H9 (cell line): ENCODE measurements at places on chromosomes 6 and 20.

- DNase-seq, result no peak
- peaks cover 20% of the 10 kb centered on the region for H3K36me3 ChIP-seq
- H3K4me1 ChIP-seq, result no peaks in the 10 kb centered on the region
- no peak overlapping the region for H3K27ac ChIP-seq
Observed at GRCh38 chr6:35230950-35231349, 17.2 kb downstream of the SCUBE3 start.

- peak; percentile 74 for DNase-seq
- H3K27me3 ChIP-seq, result no peaks in the 10 kb centered on the region
- no peak overlapping the region for H3K4me3 ChIP-seq
- H3K4me1 ChIP-seq, result no peaks in the 10 kb centered on the region
- H3K36me3 ChIP-seq, result no peaks in the 10 kb centered on the region
- H3K27ac ChIP-seq, result no peak overlapping the region
Observed at GRCh38 chr6:53151676-53152075, 3.0 kb upstream of the GCM1 start.

DNA sequence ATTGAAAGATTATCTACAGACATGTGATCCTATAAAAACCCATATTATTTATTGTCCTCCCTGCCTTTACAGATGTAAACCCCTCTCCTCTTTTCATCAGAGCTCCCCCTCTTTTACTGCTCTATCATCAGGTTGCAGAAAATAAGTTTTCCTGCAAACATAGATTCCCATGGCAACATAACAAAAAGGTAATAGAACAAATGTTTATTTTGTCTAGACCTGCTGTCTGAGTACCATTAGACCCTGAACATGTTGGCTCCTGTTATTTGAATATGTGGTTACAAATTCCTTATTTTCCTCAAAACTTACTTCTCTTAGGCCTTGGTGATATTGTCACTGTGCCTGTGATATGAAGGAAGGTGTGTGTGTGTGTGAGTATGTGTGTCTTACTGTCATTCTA lies 11.5 kb downstream of the MAPK14 start:
- H3K27me3 ChIP-seq, result no peaks in the 10 kb centered on the region
- H3K36me3 ChIP-seq, result no peaks in the 10 kb centered on the region
- H3K27ac ChIP-seq, result no peak overlapping the region
- DNase-seq, result no peak

- H3K4me1 ChIP-seq, result no peaks in the 10 kb centered on the region
- H3K36me3 ChIP-seq, result peaks cover 3% of the 10 kb centered on the region
- H3K4me3 ChIP-seq, result no peak overlapping the region
- H3K27me3 ChIP-seq, result no peaks in the 10 kb centered on the region
- no peak overlapping the region for H3K27ac ChIP-seq
Observed at GRCh38 chr6:169859401-169859977, 108.1 kb downstream of the ERMARD start.

DNA sequence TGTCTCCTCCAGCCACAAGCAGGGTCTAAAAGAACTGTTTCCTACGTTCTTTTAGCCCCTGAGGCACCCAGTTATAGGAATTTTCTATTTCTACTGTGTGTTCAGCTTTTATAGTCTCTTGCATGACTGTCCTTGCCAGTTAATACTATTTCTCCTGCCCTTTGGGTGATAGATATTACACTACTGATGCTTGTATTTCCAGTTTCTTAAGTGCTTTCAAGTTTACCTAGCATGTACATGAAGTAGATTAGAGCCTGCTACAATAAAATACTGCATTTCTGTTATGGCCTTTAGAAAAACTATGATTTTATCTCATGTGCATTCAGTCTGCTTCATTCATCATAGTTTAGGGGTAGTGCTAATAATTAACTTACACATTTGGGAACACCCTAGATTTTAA lies 89.6 kb downstream of the FOXO3 start:
- DNase-seq, result no peak
- H3K27ac ChIP-seq, result no peak overlapping the region
- no peaks in the 10 kb centered on the region for H3K27me3 ChIP-seq
- no peaks in the 10 kb centered on the region; the same call in 1 of the 2 replicates for H3K4me1 ChIP-seq
- H3K36me3 ChIP-seq, result no peaks in the 10 kb centered on the region

GRCh38 chr6:134495203-134495889 lies 177.4 kb upstream of the SGK1 start:
- H3K27me3 ChIP-seq, result no peaks in the 10 kb centered on the region
- no peak overlapping the region for H3K27ac ChIP-seq
- H3K4me3 ChIP-seq, result no peak overlapping the region
- H3K36me3 ChIP-seq, result 0 out of 2 replicates have a peak, but pooled peaks cover 7% of the 10 kb centered on the region

DNA sequence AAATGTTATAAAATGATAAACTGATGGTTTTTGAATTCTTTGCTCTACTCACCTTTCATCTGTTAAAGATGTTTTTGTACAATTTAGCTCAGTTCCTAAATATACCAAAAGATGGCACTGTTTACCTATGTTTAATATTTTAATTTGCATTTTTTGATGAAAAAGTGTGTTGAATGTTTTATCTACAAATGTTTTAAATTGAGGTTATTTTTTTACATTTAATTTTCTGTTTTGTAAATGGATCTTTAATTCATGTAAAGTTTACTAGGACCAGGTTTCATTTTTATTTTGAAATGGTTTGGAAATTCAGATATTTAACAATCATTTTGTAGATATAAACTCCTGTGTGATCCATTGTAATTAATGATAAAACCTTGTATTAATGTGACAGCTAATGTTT lies 30.0 kb downstream of the CDKAL1 start:
- H3K4me1 ChIP-seq, result peaks cover under 1% of the 10 kb centered on the region; the same call in 1 of the 2 replicates
- H3K4me3 ChIP-seq, result no peak overlapping the region
- H3K36me3 ChIP-seq, result peaks cover 1% of the 10 kb centered on the region; the same call in 1 of the 3 replicates
- DNase-seq, result no peak

GRCh38 chr6:27031302-27031701 lies 216.2 kb upstream of the PRSS16 start:
- H3K4me1 ChIP-seq, result no peaks in the 10 kb centered on the region; the same call in 1 of the 2 replicates
- no peak overlapping the region for H3K4me3 ChIP-seq
- no peak for DNase-seq
- H3K27ac ChIP-seq, result no peak overlapping the region
- H3K27me3 ChIP-seq, result no peaks in the 10 kb centered on the region

DNA sequence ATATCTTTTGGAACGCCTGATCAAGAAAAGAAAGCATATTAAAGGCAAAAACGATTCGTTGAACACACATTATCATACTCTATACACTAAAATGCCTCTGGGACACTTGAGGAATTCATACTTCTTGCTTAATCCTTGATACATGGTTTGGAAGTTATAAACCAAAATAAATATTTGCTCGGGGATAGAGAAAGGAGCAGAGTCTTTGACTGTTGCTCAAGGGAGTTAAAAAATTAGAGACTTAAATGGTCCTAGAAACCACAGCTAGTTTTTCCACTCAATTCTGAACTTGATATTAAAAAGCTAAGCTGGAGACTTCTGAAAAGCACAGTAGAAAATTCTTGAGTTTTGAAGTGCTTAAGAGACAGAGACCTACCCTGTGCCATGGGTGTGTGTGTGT lies 98.9 kb downstream of the BCKDHB start:
- H3K27ac ChIP-seq, result no peak overlapping the region
- H3K27me3 ChIP-seq, result no peaks in the 10 kb centered on the region
- H3K4me1 ChIP-seq, result no peaks in the 10 kb centered on the region
- DNase-seq, result no peak

DNA sequence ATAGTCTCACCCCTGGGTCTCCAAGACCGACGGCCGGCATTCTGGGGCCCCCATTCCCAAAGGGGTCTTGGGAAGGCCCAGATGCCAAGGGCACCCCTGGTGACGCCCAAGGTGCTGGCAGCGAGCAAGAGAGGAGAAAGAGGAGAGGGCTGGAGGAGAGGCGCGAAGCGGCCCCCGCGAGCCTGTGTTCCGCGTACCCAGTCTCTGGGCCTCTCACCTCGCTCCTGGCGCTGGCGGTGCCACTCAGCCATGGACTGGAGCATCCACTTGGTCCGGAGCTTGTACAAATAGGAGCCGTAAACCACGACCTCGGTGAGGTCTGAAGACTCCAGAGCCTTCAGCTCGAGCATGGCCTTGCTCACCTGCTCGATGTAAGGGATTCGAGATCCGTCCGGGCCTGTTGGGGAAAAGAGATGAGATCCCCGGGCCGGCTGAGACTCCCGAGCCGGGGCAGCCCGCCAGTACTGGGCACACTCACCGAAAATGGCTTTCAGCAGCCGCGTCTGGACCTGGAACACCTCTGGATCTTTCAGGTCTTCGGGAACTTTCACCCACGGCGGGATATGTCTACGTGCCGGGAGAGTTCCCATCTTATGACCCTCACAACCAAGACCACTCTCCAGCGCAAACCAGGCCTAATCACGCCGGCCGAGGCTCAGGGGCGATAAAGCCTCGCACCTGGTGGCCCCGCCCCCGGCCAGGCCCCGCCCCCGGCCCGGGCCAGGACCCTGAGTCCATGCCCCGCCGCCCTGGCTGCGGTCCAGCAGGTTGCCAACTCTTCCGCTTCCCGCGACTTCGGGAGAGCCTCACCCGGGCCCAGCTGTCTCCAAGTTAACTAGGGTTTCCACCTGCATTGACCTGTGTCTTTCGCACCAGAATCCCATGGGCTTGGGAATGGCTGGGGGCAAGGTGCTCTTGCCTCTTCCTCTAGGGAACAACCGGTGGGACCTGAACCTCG lies at the start of gene DPPA5:
TSS of gene DPPA5 (minus strand) at position 641 of the 958 bp plus-strand sequence. CDS start at position 590, 51 bp downstream.
- H3K36me3 ChIP-seq, result peaks cover 8% of the 10 kb centered on the region; the same call in 1 of the 3 replicates
- H3K27ac ChIP-seq, result no peak within 1 kb of the TSS
- DNase-seq, result peak; percentile 35
- no peaks in the 10 kb centered on the region for H3K27me3 ChIP-seq
- H3K4me3 ChIP-seq, result no peak within 1 kb of the TSS

- no peaks in the 10 kb centered on the region for H3K36me3 ChIP-seq
- no peaks in the 10 kb centered on the region for H3K4me1 ChIP-seq
- no peak for DNase-seq
- no peaks in the 10 kb centered on the region for H3K27me3 ChIP-seq
- H3K27ac ChIP-seq, result no peak overlapping the region
Observed at GRCh38 chr6:107244082-107244741, 128.9 kb upstream of the BEND3 start.

DNA sequence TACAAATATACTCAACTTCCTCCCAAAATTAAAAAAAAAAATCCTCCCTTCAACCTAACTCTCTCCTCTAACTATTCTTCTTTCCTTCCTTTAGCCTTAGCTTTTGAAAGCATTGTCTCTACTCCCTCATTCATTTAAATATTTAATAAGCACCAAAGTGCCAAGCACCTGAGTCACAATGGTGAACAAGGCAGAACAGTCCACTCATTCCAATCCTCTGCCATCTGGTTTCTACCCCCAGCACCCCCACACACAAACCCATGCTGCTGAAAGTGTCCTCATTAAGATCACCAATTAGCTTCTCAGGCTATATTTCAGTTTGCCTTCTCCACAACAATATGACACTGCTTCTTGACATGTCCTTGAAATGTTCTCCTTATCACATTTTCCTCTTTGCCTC lies 76.3 kb downstream of the DTNBP1 start:
- H3K4me1 ChIP-seq, result no peaks in the 10 kb centered on the region; the same call in 1 of the 2 replicates
- DNase-seq, result no peak
- H3K27ac ChIP-seq, result no peak overlapping the region

DNA sequence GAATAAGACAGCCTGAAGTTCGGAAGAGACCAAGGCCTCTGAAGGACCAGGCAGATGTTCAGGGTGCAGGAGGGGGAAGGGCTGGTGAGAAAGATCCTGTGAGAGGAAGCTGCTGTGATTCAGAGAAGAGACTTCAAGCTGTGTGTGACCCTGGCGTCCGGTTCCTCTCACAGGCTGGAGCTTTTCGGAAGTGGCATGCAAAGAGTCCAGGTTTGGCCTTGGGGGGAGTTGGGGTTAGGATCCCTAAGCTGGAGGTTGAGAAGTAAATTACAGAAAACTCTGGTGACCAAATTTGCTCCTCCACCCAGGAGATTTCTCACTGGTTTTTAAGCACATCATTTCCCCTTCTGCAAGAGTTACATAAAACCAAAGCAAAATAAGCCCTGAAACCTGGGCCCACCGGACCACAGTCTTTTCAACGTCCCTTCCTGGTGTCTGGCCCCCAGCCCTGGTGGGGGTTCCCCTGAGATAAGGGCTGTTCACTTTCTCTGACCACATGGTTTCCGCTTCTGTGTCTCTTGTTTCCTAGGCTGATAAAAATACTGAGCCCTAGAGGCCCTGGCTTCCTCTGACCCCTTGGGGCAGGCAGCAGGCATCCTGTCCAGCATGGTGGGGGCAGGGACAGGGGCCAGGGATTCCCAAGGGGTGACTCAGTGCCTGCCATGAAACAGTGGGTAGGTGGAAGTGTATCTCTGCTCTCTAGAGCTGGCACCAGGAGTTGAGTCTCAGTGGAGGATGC lies 12.0 kb upstream of the LTA start:
- DNase-seq, result no peak
- no peak overlapping the region for H3K4me3 ChIP-seq
- H3K27me3 ChIP-seq, result no peaks in the 10 kb centered on the region
- peaks cover 14% of the 10 kb centered on the region; the same call in 2 of the 3 replicates for H3K36me3 ChIP-seq

DNA sequence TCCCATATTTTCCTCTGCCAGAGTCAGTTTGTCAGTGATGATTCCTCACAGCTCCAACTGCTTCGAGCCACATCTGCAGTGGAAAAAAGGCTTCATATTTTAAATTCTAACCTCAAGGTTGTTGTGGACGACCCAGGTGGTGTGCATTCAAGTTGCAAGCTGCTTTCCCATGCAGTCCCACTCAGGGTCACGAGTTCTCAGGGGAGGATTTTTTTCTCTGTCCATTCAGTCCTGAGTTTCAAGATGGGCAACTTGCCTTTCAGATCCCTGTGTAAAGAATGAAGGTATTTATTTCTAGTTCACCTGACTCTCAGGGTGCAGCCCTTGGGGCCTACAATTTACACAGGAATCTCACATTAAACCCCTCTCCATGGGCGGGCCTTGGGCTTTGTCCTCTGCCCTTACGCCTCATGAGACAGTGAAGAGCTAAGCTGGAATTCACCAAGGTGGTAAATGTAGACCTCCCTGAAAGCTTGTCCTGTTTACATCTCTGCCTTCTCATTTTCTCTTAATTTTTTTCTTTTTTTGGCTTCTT lies 65.9 kb downstream of the TPD52L1 start:
- no peak overlapping the region for H3K27ac ChIP-seq
- no peak overlapping the region for H3K4me3 ChIP-seq
- H3K27me3 ChIP-seq, result no peaks in the 10 kb centered on the region
- no peak for DNase-seq
- no peaks in the 10 kb centered on the region for H3K4me1 ChIP-seq

- no peak overlapping the region for H3K27ac ChIP-seq
- no peak overlapping the region for H3K4me3 ChIP-seq
- H3K4me1 ChIP-seq, result no peaks in the 10 kb centered on the region
- H3K36me3 ChIP-seq, result no peaks in the 10 kb centered on the region
- DNase-seq, result no peak
- H3K27me3 ChIP-seq, result no peaks in the 10 kb centered on the region
Observed at GRCh38 chr6:139853302-139853992, 479.0 kb upstream of the CITED2 start.

GRCh38 chr6:38525888-38526287 lies 113.8 kb downstream of the BTBD9 start:
- H3K4me3 ChIP-seq, result no peak overlapping the region
- H3K27ac ChIP-seq, result no peak overlapping the region
- no peak for DNase-seq
- H3K27me3 ChIP-seq, result no peaks in the 10 kb centered on the region
- no peaks in the 10 kb centered on the region; the same call in 1 of the 2 replicates for H3K4me1 ChIP-seq
- peaks cover 53% of the 10 kb centered on the region for H3K36me3 ChIP-seq

- H3K27ac ChIP-seq, result no peak overlapping the region
- no peaks in the 10 kb centered on the region for H3K4me1 ChIP-seq
- no peaks in the 10 kb centered on the region for H3K27me3 ChIP-seq
- no peaks in the 10 kb centered on the region for H3K36me3 ChIP-seq
- no peak overlapping the region for H3K4me3 ChIP-seq
Observed at GRCh38 chr6:104108634-104109033, 751.1 kb downstream of the HACE1 start.
